ENCODE measurements at places on chromosomes 5 and 9.

- no peak for DNase-seq
Measured at GRCh38 chr5:64874753-64875152, 106.0 kb downstream of the CWC27 start.

GRCh38 chr5:110973510-110973909 is 98.0 kb upstream of the TSLP start:
- no peak for DNase-seq

- DNase-seq: no peak
Measured at GRCh38 chr5:77844623-77845323, 68.6 kb upstream of the TBCA start.

DNA sequence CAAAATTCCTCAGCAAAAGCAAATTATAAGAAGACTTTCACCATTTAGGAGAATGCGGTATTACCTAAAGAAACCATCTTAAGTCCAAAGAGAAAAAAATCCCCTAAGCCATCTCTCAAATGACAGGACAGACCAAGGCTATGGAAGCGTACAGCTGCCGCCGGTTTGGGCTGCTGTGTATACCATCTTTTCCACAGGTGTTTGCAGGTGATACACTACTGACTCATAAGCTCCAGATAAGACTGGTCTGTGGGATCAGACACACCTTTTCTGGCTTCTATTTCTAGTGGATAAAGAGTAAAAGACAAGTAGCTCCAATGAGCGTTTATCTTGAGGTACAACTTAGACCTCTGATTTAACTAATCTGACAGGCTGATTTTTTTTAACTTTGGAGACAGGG is 7.7 kb downstream of the CDKN2AIPNL start:
- DNase-seq: no peak

DNA sequence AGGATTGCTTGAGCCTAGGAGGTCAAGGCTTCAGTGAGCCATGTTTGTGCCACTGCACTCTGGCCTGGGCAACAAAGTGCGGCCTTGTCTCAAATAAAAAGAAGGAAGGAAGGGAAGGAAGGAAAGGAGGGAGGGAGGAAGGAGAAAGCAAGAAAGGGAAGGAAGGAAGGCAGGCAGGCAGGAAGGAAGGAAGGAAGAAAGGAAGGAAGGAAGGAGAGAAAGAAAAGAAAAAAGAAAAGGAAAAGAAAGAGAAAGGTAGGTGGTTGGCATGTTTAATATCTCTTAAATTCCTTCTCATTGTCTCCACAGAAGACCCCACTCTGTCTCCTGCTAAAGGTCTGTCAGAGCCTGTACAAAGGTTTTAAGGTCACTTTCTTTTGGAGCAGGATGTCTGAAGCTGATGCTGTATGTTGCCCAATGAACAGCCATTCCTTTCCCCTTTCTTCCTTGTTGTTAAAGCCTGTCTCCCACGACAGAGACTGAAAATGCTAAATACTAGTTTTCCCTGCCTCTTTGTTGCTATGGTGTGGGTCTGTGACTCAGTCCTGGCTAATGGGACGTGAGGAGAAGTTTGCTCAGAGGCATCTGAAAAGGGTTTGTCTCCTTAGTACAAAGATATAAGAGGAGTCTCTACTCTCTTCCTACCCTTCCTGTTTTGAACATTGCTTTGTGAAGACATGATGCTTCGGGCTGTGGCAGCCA is 213.3 kb downstream of the PCSK1 start:
- no peak for DNase-seq

DNA sequence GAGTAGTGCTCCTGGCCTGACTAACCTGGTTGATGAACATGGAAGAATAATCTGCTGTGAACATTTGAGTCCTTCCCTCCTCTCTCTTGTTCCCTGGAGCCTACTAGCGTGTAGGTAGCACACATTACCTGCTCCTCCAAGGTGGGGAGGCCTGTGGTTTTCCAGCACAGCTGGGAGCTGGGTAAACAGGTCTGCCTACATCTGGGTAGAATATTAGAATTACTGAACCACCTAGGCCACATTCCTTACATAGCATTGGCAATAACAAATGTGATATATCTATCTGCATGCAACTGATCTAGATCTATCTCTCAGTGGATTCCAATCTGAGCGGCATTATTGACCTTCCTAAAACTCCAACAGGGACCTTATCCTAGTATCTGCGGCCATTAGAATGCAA is 151.0 kb upstream of the ZNF366 start:
- no peak for DNase-seq

- no peak for DNase-seq
Measured at GRCh38 chr9:109310486-109310901, 10.4 kb downstream of the EPB41L4B start.

DNA sequence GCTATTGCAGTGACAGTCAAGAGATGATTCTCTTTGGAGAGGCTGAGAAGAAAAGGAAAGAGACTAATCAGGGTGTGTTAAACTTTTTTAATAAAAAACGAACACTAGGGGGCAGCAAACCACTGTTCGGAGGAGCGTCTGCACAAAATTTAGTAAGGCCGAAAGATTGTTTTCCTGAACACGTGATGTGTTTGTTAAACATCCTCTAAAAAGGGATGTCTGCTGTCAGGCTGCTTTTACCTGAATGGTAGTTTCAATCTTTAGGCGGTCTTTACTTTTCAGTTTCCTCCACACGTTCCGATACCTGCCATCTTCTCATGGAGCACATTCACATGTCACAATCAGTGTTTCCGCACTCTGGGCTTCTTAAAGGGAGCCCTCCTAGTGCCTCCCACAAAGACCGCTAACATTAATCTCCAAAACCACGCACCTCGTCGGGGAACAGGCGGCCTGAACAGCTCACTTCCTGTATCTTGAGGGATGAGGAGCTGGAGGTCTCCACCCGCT is 125.2 kb downstream of the GPBP1 start:
- peak; percentile 40 for DNase-seq

- no peak for DNase-seq
Measured at GRCh38 chr5:79886456-79886855, 104.6 kb downstream of the MTX3 start.

GRCh38 chr9:125646217-125646616 is 60.8 kb downstream of the MAPKAP1 start:
- no peak for DNase-seq

DNA sequence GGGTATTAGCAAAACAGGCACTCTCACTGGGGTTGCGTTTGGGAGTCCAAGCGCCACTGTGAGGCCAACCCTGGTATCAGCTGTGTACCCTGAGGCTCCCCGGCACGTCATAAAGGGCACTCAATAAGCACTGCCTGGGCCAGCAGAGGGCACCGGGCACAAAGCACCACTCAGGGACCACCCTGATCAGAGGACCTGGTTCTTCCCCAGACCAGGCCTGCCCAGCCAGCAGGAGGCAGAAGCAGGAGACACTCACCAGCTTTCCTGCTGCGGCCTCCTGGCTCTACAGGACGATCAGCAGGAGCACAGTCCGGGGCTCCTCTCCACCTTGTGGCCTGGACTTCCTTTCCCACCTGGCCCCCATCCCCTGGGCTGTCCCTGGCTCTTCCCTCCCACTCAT is 12.6 kb downstream of the MGAT1 start:
- DNase-seq: no peak

DNA sequence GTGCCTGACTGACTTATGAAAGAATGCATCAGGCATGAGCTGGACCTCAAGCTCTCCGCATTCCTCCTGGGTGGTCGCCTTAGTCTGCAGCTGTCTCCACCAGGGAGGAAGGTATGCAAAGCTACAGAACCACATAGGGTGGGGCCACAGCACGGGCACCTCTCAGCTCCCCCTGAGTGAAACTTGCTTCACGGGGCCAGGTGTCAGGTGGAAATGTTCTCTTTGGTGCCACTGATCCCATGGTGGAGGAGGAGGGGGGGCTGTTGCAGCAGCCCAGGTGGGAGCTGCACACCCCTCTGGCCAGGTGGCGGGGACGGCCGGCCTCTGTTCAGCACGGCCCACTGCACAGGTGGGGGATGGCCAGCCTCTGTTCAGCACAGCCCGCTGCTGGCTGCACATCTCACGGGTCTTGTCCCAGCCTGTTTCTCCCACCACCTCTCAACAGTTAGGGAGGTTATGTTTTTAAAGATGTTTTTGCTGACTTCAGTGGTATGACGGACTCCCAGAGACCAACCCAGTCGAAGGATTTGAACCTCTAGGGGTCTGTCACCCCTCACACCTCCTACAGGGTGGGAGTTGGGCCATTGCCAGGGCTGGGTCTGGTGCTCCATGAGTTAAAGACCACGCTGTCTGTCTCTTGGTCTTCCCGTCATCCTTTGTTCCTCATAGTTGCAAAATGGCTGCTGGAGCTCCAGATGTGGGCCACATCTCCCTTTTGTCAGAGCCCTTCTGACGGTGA is 34.3 kb downstream of the MRPL36 start:
- DNase-seq: no peak

Measured in T-helper 2 cell treated with Interferon-gamma antibody and Interleukin-4, amounts not matched to agents 5 μg/mL and 100 μg/mL, for 36 hours (primary cell).